SHP77 (cell line): ENCODE measurements at places on chromosomes 6 and 20.

- DNase-seq: peak; percentile 10
Observed at GRCh38 chr6:63527658-63528514, 44.4 kb upstream of the LOC128125822 start.

GRCh38 chr6:48486876-48487275 lies 375.9 kb upstream of the PTCHD4 start:
- DNase-seq: no peak

DNA sequence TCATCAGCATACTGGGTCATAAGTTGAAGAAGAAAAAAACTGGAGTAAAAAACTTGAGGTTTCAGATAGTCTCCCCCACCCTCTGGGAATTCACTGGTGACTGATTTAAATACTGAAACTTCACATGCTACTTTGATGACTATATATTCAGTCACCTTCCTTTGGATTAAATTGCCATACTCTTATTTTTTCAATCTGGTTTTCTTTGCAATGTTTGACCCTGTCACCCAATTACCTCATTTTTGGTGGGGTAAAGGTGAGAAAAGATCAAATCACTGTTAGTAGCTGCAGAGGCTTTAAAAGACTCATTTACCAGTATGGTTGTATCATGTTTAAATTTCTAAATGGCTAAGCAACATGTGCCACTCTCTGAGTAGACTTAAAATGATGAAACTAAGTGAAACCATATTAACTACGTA lies 862.7 kb upstream of the FLRT3 start:
- no peak for DNase-seq

DNA sequence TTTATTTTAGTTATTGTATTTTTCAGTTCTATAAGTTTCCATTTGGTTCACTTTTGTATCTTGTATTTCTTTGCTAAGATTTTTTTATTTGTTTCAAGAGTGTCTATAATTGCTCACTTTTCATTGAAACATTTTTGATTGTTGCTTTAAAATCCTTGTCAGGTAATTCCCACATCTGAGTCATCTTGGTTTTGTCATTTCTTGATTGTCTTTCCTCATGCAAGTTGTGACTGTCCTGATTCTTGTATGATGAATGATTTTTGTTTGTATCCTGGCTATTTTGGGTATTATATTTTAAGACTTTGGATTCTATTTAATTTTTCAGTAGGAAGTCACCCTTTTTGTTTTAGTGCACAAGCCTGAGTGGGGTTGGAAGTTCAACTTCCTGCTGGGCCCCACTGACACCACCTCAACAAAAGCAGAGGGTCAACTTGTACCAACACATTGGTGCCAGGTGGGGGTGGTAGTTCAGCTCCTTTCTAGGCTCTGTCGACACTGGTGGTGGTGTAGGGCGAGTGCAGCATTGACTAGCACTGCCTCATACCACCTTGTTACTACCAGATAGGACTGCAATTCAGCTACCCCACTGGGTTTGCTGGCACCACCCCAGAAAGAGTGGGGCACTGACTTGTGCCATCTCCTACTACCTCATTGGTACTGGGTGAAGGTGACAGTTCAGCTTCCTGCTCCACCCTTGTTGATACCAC lies 8.8 kb downstream of the RSPH3 start:
- DNase-seq: no peak

DNA sequence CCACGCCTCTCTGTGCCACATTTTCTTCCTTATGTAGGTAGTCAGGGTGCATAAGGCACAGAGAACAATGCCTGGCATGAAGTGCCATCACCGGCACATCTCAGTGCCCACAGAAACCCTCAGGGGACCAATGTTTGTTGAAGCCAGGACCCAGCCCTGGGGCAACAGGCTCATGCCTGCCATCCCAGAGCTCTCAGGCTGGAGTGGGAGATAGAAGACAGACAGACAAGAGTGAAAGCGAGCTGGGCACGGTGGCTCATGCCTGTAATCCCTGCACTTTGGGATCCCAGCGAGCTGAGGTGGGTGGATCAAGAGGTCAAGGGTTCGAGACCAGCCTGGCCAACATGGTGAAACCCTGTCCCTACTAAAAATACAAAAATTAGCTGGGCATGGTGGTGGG lies 13.5 kb downstream of the EFCAB8 start:
- DNase-seq: no peak
